ENCODE measurements at places on chromosomes 4 and X.

- DNase-seq: no peak
Measured at GRCh38 chr4:160371446-160371845, 1268.6 kb downstream of the RAPGEF2 start.

- DNase-seq: peak; percentile 17
Measured at GRCh38 chr4:148716431-148717052, 274.3 kb upstream of the NR3C2 start.

- DNase-seq: no peak
Measured at GRCh38 chr4:186228514-186228894, 1.2 kb downstream of the KLKB1 start.

DNA sequence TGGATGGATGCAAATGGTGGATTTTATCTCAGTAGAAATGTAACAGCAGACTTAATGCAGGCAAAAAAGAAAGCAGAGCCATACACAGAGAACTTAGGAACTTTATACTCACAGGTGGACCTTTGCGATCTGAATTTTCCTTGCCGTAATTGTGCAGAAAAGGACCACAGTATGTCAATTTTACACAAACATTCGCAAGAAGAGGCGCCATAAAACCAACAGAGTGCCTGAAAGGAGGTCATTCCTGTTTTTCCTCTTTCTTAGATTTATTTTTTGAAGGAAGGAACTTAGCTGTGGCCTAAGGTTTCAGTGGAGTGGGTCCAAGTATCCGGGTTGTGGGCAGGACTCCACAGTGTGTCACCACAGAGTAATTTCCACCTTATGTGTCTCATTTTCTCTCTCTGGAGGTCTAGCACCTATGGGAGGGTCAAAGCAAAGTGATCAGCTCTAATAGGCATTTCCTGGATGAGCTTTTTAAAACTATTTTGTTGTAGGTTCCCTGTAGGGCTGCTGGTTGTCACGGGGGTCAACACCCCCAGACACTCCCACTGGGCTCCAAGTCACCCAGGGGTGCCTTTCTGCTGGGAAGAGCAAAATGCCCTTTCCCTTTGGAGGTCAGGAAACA lies 24.7 kb upstream of the PBDC1 start:
- peak; percentile 29 for DNase-seq

DNA sequence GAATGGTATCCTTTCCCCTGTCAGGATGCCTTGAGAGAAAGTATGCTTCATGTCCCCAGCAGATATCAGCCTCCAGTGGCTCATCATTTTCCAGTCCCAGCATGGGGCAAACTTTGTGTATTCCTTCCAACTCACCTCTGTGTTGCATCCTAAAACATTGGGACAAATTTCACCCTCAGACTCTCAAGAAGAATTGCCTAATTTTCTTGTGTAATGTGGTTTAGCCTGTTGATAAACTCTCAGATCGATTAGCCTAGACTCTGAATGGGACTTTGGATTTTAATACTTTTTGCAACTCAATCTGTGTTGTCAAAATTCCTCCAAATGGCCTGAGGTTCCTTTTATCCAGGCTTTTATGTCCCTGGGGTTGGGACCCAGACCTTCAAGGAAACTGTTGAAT lies 805.3 kb downstream of the C4orf33 start:
- DNase-seq: no peak

- DNase-seq: no peak
Measured at GRCh38 chrX:19864736-19865135, 22.7 kb downstream of the SH3KBP1 start.

- no peak for DNase-seq
Measured at GRCh38 chr4:85862896-85863295, 387.9 kb downstream of the ARHGAP24 start.

- no peak for DNase-seq
Measured at GRCh38 chrX:118928151-118928550, 46.3 kb upstream of the LONRF3 start.

DNA sequence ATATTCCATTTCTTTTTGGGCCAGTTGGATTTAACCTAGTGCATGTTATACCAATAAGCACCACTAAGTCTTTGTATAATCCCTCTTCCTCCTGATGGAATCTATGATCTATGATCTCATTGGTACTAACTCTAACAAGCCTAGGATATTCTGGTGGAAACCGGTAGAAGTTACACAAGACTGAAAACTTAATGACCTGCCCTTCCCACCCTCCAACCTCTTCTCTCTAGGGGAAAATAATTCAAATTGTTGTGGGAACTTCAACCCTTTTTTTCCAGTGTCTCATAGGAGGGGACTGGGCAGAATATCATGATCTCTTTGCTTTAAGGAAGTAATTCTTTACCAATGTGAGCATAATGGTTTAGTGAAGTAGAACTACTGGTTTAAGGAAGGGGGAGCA lies 289.5 kb upstream of the BOD1L1 start:
- no peak for DNase-seq

- peak; percentile 49 for DNase-seq
Measured at GRCh38 chr4:38205261-38205660, 245.1 kb downstream of the PTTG2 start.

DNA sequence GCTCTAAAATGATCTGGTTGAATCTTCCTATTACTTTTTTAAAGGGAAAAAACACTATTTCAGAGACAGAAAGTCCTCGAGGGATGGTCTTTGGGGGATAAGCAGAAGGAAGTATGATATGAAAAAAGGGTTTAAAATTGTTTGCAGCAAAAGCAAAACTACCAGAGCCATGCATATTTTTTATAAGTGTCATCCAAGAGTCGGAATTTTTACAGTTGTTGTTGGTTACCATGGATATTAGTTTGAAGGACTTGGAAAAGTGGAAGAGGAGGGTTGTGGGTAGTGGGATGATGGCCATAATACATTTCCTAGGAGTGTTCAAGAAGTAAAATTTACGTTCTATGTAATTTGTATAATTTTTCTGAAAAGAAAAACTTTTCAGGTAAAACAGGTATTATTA lies 134.4 kb downstream of the PCDH7 start:
- DNase-seq: peak; percentile 41

GRCh38 chr4:165152527-165152926 lies 39.9 kb upstream of the TMEM192 start:
- peak; percentile 82 for DNase-seq

DNA sequence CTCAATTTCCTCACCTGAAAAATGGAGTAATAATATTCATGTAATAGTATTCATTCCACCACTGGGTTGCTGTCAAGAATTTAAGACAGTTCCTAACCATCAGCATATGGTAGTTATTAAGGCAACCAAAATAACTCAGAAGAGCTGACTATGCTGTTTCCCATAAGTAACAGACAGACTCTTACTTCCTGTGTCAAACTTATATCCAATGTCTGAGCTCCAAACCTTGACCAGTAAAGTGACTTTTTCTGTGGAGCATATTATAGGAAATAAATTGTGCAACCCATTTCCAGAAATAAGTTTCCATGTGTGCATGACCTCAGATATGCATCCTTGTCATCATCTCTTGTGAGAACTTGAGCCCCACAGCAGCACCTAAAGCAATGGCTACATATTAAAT lies 78.8 kb downstream of the HADH start:
- DNase-seq: peak; percentile 61

- no peak for DNase-seq
Measured at GRCh38 chrX:86322913-86323312, 174.7 kb downstream of the DACH2 start.

GRCh38 chrX:13077168-13077567 lies 32.7 kb upstream of the FAM9C start:
- DNase-seq: no peak

GRCh38 chr4:174707051-174707676 lies 121.9 kb downstream of the GLRA3 start:
- DNase-seq: no peak

GRCh38 chr4:174394915-174395314 lies 111.2 kb downstream of the CEP44 start:
- no peak for DNase-seq

DNA sequence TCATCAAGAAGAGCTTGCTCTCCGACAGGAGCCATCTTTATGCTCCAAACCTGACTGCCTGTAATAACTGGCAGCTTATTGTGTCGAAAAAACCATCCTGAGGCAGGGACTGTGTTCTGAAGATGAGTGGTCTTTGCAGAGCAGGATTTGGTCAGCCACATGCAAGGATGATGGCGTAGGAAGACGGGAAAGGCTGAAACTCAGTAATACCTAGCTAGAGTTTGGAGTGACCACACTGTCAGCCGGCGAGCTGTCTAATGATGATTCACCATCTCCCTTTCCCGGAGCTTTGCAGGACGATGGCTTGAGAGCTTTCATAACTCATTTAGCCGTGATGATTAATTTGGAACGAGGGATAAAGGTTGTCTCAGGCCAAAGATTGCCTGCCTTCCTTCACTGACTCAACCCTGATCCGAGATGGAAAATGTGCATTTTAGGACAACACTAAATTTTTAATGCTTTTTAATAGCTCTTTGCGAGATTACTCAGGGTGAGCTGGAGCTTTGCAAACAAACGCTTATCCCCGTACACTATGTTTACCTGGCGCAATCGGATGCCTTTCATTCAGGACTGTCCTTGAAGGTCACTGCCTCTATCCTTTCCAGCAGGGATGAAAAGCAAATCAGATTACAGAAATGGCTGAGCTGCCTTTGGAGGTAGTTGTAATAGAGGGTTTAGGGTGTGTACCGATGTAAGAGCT lies 288.5 kb downstream of the ASMT start:
- DNase-seq: no peak

DNA sequence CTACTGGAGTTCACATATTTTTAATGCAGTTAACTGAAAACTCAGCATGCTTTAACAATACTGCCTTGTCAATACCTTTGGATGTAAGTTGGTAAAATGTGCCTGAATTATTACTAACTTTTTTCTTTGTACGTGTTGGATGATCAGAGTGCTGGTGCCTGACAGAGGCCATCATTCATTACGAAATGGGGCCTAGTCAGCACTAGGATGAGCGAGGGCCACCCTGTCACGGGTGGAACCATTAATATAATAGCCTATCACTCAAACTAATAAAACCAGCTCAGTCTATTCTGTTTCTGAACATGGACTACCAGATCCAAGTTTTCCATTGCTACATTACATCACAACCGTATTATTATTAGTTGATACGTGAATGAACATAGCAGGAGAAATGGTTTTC lies 501.7 kb upstream of the TENM3 start:
- no peak for DNase-seq

GRCh38 chr4:10180927-10181744 lies 64.5 kb upstream of the WDR1 start:
- DNase-seq: no peak

DNA sequence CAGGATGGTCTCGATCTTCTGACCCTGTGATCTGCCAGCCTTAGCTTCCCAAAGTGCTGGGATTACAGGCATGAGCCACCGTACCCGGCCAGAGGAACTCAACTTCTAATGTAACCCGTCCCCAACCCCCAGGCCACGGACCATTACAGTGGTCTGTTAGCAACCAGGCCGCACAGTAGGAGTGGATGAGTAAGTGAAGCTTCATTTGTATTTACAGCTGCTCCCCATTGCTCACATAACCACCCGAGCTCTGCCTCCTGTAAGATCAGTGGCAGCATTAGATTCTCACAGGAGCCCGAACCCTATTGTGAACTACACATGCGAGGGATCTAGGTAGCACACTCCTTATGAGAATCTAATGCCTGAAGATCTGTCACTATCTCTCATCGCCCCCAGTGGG lies 119.6 kb downstream of the SHROOM3 start:
- DNase-seq: no peak

DNA sequence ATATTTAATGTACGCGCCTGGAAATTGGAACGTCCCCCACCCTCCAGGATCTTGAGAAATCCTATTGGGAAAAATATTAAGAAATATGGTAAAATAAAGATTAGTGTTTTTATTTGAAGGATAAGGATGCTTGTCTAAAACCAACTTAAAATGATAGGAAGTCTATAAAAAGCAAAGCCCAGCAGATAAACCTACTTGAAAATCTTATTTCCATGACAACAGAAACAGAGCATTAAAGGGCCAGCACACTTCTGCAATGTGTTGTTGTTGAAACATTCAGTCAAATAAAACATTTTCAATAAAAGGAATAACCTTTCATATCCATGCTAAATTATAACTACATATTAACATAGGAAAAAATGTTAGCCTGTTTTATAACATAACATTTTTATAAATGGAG lies 29.3 kb upstream of the GPM6A start:
- DNase-seq: no peak

DNA sequence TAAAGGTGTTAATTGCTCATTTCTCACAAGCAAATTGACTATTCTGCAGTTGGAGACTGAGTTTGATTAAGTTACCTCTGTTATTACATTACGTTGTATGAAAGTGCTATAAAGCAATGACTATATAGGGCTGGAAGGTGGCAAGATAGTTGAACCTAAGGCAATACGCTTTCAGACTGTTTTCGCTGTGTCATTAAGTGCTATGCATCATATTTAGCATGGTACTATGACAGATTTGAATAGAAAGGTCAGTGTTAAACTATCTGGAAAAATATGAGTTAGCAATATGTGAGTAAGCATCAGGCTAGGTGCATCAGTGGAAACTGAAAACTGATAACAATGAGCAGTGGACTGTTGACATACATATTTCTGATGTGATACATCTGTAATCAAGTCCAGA lies 206.0 kb upstream of the ARHGAP24 start:
- DNase-seq: no peak

GRCh38 chrX:31331015-31331414 lies 259.2 kb upstream of the FTHL17 start:
- DNase-seq: peak; percentile 59

GRCh38 chr4:74738464-74739143 lies 55.7 kb downstream of the BTC start:
- DNase-seq: peak; percentile 58

- DNase-seq: no peak
Measured at GRCh38 chrX:96081891-96082290, 602.8 kb upstream of the DIAPH2 start.

GRCh38 chrX:69948276-69948797 lies 101.4 kb downstream of the AWAT2 start:
- no peak for DNase-seq

DNA sequence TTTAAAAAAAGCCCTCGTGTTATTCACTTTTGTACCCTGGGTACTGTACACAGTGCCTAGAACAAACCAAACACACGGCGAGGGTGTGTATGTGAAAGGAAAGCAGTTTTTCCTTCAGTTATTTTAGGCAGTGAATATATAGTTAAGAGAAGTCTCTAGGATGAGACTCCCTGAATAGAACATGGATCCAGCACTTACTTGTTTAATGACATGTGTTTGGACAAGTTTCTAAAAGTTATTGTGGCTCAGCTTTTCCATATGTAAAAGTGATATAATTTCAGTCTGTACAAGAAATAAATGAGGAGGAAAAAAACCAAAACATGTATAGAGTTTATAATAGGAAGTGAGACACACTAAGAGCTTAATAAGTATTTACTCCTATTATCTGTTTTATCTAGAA lies 273.2 kb downstream of the ADGRL3 start:
- DNase-seq: peak; percentile 54

- DNase-seq: no peak
Measured at GRCh38 chr4:111671756-111672155, 473.5 kb upstream of the FAM241A start.
